Stimulated activated CD4-positive, alpha-beta T cell treated with anti-CD3 and anti-CD28 coated beads, TNF-alpha, amount 100 ng/mL, for 48 hours (primary cell): ENCODE measurements at places on chromosomes 13 and 19.
A peak's percentile ranks its signal among the peaks of the same experiment; 100 is the strongest.

GRCh38 chr13:110187641-110188161 is 119.3 kb downstream of the COL4A1 start:
- DNase-seq: no peak

DNA sequence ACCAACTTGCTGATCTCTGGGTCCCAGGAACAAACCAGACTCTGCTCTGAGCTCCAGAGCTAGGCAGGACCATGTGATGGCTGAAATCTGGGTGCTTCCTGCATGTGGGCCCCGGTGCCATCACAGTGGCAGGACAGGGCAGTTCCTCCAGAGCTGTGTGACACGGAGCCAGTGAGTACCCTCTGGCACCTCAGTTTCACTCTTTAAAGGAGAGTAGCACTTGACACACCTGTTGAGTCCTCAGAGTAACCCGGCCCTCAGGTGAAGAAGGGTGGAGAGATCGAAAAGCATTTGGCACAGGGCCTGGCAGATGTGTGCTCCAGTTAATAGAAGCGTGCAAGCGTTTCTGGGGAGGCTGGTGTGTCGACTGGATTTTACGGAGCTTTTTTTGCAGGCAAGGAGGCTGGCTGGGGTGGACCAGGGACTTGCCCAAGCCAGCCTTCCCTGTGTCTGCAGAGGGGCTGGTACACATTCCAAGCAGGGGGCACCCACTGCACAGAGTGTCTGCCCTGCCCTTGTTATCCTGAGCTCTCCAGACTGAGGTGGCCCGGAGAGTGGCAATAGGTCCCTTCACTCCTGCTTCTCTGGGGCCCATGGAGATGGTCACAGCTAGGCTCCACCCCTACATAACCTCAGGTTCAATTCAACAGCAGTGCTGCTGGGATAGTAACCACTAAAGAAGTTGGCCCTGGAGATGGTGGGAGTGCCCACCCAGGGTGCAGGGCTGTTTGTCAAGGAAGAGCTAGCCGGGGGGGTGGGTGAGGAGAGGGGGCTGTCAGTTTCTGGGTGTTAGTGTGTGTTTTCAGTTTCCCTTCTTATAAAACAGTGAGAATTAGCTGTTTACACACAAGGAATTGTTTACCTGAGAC is 8.3 kb downstream of the RPS19 start:
- no peak for DNase-seq

GRCh38 chr19:49165865-49166301 is 8.3 kb downstream of the TRPM4 start:
- no peak for DNase-seq

DNA sequence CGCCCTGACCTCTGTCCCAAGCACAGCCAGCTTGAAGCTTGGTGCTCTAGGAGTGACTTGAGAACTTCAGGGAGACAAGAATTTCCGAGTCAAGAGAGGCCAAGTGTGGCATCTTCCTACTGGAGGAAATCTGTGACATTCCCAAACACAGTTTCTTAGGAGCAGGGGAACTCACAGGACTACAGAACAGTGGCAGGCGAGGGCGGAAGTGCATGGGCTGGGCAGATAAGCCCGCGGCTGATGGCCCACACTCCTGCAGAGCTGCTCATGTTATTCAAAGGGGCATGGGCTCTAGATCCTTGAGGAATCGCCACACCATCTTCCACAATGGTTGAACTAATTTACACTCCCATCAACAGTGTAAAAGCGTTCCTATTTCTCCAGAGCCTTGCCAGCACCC is 168.8 kb downstream of the KATNAL1 start:
- no peak for DNase-seq

- DNase-seq: no peak
Measured at GRCh38 chr19:28823338-28823961, 389.5 kb downstream of the UQCRFS1 start.

DNA sequence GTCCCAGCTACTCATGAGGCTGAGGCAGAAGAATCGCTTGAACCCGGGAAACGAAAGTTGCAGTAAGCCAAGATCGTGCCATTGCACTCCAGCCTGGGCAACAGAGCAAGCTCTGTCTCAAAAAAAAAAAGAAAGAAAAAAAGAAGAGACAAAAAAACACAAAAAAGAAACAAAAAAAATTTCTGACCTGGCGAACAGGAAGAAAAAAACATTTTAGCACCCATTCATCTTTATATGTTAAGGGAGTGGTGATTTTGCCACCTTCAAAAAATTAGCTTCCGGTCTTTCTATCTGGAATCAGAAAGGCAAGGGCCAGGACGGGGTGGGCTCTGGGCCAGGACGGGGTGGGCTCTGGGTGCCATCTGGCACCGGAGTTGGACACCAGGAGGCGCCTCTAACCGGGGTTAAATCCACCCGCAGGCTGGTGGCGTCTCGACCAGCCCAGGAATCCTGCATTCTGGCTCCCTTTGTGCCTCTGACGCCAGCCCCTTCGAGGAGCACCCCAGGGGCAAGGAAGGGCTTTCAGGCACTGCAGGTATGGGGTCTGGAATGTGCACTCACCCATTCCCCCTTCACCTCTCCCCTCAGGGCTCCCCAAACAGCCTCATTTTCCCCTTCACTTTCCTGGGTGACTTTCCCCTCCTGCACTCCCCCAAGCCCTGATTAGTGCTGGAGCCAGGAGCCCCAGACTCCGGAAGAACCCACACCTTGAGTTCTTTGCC is 10.4 kb upstream of the ZSWIM4 start:
- DNase-seq: peak; percentile 73

DNA sequence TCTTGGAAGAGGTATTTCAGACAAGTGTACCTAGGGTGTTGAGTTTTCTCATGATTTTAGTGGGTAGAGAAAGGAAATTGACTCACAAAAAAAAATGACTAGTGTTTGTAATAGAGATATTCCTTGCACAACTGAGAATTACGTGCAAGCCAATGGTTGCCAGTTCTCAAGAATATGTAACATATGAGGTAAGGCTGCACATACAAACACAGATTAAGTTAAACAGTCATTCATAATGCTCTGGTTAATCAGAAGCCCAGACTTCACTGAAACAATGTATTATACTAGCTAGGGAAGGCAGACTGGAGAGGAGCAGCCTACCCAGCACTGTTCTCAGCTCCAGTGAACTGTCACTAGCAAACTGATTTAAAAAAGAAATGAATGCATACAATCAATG is 418.3 kb downstream of the DIAPH3 start:
- no peak for DNase-seq

DNA sequence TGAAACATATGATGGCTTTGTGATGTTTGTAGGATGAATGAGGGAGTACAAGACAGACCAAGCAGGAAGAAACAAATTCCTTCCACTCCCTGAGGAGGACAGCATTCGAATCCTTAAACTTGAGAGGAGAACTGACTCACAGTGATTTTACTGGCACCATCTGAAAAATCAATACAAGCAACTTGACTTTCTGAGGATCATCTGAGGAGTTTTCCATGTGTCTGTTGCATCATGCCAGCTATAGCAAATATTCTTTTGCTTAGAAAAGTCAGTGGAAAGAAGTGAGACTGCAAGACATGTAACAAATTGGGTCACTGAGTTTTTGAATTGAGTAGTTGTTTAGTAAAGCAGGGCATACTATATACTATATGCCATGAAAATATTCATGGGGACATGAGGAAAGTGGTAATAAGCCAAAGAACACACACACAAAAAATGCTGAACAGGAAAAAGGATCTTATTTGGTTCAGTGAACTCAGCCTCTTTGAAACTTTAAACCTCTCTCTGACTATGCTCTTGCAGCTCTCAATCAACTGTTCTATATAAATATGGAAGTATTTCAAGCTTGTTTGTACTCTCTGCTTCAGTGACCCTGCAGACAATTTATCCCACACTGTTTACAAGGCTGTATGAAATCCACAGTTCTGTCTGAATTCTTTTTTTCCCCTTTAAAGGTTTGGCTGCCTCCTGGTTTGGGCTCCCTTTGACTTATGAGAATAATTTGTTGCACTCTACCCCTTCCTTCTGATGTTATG is 35.5 kb downstream of the SERTM1 start:
- DNase-seq: no peak

DNA sequence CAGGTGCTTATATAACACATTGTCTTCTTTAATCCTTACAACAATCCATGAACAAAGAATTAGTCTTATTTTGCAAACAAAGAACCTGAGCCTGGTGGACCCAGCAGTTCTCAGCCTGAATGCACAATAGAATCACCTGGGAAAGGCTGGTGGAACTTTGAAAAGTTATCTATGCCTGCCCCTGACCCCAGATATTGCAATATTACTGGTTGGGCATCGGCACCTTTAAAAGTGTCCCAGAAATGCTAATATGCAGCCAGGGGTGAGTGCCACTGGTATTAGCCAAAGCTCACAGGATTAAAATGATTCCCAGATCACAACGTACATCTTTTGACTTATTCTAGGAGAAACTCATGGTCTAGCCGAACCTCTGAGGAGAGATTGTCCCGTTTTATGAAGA is 268.8 kb downstream of the KLF5 start:
- DNase-seq: no peak

DNA sequence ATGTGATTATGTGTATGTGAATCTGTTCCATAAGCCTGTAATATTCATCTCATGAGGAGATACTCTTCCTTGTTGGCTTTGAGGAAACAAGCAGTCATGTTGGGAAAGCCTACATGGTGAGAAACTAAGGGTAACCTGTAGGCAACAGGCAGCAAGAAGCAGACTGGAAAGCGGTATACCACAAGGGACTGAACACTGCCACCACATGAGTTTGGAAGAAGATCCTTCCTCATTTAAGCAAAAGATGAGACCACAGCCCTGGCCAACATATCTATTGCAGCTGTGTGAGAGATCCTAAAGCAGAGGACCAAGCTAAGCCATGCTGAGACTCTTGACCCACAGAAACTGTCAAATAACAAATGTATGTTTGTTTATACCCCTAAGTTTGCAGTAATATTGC is 134.8 kb downstream of the B3GLCT start:
- DNase-seq: no peak

- DNase-seq: no peak
Measured at GRCh38 chr19:14441041-14441938, 8.2 kb downstream of the PKN1 start.

DNA sequence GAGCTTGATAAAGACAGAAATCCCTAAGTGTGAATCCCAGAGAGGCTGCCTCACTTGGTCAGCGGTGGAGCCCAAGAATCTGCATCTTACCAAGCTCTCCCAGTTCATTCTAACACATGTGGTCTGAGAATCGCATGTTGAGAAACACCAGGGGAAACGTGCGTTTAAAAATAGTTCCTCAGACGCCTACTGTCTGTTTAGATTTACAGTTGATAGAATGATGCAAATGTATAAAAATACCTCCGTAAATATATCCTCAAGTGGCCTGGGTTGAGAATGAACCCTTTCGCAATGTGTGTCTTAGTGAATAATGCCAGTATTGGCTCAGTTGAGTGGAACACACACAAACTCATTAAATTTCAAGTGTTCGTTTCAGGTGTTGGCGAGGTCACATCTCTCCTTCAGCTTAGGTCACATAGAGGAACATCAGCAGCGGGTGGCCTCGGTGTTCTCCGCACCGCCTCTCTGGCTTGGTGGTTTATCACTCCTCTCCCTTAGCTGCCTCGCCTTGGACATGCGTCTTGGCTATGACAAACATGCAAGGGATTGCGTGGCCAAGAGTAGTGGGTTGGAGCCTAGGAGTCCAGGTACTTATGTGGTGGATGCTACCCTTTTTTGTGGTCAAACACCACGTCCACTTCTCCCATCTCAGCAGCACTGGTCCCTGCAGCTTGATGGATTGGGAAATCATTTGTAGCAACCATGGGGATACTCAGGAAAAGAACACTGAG is 117.6 kb upstream of the SPATA13 start:
- no peak for DNase-seq

DNA sequence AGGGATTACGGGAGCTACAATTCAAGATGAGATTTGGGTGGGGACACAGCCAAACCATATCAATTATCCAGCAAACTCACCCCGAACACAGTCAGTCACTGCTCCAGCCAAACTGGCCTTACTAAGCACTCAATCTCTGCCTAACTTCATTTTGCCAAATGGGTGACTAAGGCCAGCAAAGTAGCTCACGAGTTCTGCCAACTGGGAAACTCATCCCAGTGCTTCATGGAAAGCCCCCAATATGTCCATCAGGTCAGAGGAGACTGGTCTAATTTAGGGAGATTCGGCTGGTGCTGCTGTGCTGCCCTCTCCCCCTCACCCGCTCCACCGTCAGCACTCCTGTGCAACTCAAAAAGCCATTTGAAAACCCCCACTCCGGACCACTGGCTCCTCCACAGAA is 324.0 kb downstream of the FOXO1 start:
- DNase-seq: no peak

DNA sequence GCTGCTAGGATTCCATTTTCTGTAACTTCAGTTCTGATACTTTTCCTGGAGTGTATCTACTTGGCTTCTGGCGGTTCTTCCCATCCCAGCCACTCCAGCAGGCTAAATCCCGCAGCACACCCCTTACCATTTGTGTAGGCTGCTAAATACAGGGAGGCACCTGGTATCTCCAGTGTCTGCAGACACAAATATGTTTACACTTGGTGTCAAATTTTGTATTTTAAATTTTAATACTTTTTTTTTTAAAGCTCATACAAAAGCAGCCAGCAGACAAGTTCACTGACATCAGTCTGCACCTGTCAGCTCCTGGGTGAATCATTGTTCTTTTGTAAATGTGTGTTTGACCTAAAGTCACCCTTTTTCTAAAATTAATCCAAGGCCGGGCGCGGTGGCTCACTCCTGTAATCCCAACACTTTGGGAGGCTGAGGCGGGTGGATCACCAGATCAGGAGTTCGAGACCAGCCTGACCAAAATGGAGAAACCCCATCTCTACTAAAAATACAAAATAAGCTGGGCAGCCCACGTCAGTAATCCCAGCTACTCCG is 3.4 kb upstream of the ZSCAN4 start:
- no peak for DNase-seq

DNA sequence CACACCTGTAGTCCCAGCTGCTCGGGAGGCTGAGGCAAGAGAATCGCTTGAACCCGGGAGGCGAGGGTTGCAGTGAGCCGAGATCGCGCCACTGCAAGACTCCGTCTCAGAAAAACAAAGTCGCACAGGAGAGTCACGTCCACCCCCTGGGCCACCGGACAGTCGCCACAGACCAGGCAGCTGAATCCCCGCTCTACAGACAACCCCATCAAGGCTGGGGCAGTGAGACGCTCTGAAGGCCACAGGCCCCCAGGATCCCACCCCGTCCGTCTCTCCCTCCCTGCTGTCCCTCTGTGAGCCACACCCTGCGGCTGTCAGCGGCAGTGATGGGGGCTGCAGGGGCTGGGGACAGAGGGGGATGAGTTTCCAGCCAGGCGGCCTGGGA is 15.5 kb upstream of the PTBP1 start:
- DNase-seq: no peak

- DNase-seq: no peak
Measured at GRCh38 chr13:60571571-60571970, 174.6 kb downstream of the TDRD3 start.

DNA sequence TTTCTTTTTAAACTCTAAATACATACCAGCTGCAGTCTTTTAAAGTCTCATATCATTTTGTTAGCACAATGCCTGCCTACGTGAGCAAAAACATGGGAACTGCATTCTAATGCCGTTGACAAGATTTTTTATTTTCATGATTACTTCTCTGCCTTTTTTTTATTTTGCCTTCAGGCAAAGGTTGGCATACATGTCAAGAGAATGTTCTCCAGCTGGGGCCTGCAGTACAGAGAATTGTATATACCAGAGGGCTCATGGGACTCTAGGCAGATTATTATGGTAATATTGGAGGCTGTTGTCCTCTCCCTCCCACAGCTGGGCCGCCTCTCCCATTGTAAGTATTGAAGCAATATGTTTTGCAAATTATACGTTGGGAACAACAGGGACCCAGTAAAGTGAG is 53.9 kb upstream of the OBI1 start:
- no peak for DNase-seq
